ENCODE measurements at places on chromosomes 4 and X. TPM values are rescaled to one million over a fixed set of nuclear protein-coding genes. Genes with fewer than 3 reads are reported as not detected.

RAB9B gene
- 0.89 TPM for total RNA-seq

PGAM4 gene
- not detected for total RNA-seq

PRKG2 gene
- 4.6 TPM for total RNA-seq

GLUD2 gene
- 1.6 TPM for total RNA-seq

RAB39B gene
- 2.0 TPM for total RNA-seq

TGIF2LX gene
- total RNA-seq, result not detected

NXF3 gene
- total RNA-seq, result 31.4 TPM

PHOX2B gene
- total RNA-seq, result not detected

RPA4 gene
- total RNA-seq, result 0.65 TPM

TCEAL6 gene
- total RNA-seq, result not detected

APLN gene
- total RNA-seq, result 1.1 TPM

VSIG4 gene
- total RNA-seq, result not detected

ANKRD50 gene
- 16.4 TPM for total RNA-seq

Data from GM23248 (cell line).